EH (cell line): ENCODE measurements at places on chromosomes 6 and 20.

- DNase-seq, result peak; percentile 92
Observed at GRCh38 chr6:100084316-100084990, 90.4 kb upstream of the MCHR2 start.

- DNase-seq, result peak; percentile 19
Observed at GRCh38 chr20:43458422-43458924, 777 bp downstream of the SRSF6 start.

GRCh38 chr6:108846628-108847027 lies 1.6 kb upstream of the ARMC2 start:
- DNase-seq, result no peak

- DNase-seq, result no peak
Observed at GRCh38 chr6:138063726-138064125, 43.5 kb downstream of the PERP start.

GRCh38 chr6:18931086-18931485 lies 543.9 kb downstream of the RNF144B start:
- DNase-seq, result no peak

DNA sequence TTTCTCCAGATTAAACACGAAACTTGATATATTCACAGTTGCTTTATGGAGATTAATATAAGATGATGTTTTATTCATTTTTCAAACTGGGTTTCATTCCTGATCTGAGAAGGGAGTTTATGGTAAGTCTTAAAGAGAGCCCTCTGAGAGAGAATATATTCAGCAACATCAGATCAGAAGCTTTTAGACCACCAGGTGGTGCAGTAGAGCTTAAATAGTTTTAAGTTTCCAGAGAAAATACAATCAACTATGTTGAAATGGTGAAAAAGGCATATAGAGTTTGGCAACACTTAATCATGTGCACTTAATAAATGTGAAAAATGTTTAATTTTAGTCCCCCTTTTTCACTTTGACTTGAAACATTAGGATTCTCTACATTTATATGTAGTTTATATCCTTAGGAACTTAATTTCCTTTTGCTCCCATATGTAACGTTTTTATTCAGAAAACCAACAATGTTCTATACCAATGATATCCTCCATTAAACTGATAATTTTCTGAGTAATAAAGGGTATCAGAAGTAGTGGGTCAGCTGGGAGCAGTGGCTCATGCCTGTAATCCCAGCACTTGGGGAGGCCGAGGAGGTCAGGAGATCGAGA lies 86.4 kb upstream of the CLDN20 start:
- DNase-seq, result peak; percentile 73

DNA sequence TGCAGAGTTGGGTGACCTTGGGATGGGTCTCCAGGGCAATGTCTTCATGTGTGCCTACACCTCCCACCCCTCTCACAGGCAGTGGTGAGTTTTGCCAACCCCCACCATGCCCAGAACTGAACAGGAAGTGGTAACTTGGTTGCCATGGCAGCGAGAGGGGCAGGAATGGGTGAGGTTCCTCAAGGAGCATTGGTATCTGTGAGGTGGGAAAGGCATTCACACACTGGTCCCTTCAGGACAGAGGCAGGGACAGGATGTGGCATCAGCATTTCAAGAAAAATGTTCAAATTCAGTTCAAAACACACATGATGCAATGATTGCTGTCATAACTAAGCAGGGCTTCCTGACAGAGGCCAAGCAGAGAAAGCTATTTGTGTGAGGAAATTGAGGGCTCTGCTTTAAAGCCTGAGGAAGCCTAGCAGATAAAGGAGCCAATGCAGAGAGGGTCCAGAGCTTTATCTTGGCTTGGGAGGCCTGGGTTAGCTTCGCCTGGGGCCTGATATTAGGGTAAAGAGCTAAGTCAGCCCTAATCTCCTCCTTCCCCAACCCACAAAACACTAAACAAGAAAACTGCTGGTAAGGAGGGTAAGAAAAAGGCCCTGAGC lies 551 bp downstream of the TREML2 start:
- DNase-seq, result peak; percentile 41

DNA sequence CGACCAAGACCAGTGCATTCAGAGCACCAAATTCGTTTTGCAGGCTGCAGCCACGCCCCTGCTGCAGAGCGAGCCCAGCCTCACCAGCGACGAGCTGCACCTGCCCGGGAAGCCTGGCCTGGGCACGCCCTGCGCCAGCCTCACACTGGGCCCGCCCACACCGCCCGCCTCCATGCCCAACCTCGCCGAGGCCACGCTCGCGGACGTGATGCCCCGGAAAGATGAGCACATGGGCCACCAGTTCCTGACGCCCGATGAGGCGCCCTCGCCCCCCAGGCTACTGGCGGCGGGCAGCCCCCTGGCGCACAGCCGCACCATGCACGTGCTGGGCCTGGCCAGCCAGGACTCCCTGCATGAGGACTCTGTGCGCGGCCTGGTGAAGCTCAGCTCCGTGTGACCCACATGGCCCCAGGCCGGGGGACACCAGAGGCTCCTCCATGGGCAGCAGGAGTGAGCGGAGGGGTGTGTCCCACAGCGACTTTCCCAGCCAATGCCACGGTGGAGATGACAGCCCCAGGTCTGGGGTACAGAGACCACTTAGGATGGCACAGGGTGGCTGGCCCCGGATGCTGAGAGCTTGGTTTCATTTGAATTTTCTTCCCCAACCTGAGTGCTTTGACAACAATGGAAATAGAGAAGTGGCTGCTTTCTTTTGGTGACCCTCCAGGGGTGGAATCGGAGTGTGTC lies 150.2 kb upstream of the SNX9 start:
- DNase-seq, result no peak

- DNase-seq, result peak; percentile 48
Observed at GRCh38 chr6:83429857-83430610, 817 bp downstream of the ME1 start.

DNA sequence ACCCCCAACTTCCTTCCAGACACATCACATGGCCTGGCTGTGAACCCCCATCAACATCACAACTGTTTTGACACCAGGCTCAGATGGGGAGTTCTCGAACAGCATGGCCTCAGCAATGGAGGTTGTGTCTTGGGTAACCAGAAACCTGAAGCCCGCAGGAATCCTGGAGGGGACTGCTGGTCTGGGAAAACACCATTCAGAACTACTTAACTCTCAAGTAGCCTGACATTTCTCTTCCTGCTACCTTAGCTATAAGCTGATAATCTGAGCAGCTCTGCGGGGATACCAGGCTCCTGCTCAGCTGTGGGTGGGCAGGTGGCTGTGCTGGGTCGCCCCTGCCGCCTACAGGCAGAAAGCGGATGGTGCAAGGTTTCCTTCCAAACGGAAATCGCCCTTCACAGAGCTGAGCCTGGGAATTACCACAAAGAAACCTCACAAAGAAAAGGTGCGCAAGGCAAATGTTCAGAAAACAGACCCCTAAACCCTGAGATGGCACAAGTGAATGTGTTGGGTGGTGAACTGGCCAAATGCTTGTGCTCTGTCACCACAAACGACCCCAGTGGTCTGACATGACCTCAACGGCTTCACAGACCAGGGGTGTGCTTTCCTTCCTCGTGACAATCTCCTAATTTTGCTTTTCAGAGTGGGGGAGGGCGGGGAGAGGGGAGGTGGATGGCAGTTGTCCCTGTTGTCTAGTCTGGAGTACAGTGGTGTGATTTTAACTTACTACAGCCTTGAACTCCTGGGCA lies 29.5 kb downstream of the SNX5 start:
- peak; percentile 73 for DNase-seq

GRCh38 chr6:81002126-81002525 lies 750.4 kb downstream of the TENT5A start:
- DNase-seq, result peak; percentile 18

DNA sequence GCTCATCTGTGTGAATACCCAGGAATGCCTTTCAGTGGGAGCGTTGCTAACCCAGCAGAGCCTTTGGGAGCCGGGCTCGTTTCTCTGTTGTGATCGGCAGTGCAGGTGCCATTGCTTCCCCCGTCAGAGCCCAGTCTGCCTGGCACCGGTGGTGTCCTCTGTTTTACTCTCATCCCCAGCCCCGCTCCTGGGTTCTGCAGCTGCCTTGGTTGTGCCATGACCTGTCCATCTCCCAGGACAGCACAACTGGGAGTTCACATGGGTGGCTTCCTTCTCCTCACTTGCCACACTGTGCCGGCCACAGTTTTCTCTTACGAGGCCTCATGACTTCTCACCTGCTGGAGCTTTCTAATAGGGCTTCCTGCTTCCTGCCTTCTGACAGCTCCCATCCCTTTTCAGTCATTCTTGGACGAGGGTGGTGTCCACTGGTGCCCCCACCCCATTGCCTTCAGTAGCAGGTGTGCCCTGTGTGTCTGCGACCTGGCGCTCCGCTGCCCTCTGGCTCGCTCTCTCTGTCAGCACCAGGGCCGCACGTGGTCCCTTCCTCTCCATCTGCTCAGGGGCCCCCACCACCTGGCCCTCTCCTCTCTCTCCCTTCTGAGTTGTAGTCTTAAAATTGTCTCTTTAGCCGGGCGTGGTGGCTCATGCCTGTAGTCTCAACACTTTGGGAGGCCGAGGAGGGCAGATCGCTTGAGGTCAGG lies 110.9 kb downstream of the RPP40 start:
- DNase-seq, result no peak

DNA sequence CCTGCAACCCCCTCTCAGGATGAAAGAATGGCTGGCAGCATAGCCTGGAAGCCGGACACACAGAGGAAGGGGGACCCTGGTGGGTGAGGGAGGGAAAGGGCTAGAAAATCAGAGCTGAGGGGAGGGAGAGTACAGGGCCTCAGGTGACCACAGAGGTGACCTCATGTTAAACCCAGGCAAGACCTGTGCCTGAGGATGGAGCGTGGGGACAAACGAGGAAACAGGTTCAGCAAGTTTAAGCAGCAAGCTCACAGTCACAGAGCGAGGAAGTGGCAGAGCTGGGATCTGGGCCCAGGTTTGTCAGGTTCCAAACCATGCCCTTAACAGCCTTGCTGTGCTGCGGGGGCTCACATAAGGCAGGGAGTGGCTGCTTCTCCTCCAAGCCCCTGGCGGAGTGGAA lies 4.0 kb upstream of the BPI start:
- DNase-seq, result no peak

DNA sequence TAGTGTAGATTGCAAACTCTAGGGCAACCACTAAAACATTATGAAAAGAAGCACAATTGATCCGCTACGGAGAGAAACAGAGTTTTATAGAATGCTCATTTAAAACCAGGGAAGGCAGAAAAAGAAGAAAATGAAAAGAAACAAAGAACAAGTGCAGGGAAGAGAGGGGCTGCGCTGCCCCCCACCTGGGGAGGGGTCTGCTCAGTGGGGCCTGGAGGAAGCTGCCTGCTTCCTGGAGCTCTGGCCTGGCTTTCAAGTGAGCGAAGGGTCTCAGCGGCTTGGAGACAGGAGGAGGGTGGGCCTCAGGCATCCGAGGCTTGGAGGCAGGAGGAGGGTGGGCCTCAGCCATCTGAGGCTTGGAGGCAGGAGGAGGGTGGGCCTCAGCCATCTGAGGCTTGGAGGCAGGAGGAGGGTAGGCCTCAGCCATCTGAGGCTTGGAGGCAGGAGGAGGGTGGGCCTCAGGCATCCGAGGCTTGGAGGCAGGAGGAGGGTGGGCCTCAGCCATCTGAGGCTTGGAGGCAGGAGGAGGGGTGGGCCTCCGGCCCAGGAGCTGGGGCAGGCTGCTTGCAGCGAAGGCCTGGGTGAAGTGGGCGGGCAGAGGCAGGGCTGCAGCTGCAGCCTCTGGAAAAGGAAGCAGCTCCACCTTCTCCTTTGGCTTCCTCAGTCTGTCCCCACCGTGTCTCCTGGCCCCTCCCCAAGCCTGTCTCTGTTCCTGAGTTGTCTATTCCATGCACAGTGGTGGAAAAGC lies 406.3 kb downstream of the TAF4 start:
- no peak for DNase-seq

DNA sequence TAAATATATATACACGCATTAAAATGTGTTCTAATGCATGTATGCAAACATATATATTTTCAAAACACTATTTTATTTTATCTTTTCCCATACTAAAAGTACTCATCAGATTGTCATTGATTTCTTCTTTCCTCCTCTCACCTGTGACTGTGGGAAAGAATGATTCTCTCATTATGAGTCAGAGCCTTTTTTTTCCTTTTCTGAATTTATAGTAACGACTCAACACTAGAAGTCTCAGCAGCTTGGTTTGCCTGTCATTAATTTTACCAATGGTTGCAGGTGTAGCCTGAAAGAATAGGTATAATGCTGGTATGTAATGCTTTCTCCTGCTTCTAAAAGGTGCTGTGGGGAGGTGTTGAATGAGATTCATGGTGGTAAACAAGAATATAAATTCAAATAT lies 328.7 kb downstream of the UTRN start:
- no peak for DNase-seq

DNA sequence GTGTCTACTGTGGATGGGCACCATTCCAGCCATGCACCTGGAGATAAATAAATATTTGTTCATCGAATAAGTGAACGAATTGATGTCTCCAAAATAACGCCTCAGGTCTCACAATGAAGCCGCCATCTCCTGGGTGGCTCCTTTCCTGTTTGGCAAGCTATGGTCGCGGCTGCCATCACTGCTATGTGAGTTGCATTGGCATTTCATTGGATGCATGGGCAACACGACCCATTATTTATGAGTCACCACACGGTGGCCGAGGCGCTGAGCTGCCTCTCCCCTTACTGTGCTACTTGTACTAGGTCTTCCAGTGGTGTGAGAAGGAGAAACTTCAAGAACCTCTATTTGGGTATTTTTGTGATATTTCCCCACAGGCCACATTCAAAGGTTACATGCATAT lies 21.3 kb upstream of the PDE10A start:
- DNase-seq, result no peak

- peak; percentile 57 for DNase-seq
Observed at GRCh38 chr6:32854376-32855178, 585 bp downstream of the PSMB9 start.

DNA sequence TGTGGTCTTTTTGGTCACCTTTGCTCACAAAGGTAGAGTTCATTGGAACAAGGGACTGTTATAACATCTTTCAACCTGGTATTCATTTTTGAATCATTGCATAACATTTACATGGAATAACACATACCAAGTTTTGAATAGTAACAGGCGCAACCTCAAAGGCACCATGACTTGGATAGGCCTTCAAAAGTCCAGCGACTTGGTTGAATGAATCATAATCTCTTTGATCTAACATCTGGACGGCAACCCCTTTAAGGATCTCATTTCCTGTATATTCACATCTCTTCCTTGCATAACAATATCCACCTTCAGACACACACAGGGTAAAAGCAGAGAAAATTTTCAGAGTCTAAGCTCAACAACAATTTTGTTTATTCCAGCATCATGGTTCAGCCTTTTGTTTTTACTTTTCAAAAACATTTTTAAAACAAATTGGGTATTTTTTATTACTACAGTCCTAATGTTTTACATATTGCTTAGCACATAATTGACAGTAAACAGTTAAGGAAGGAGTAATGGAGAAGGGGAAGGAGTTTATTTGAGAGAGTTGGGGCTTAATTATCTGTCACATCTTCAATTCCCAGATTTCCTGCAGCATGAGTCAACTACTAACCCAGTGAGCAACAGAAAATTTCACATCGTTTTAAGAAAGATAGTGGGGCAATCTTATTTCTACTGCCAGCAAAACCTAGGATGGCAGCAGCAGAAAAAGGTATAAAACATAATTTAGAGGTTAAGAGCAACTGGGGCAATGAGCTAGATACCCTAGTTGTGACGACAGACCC lies 41.8 kb upstream of the F13A1 start:
- no peak for DNase-seq

- DNase-seq, result peak; percentile 48
Observed at GRCh38 chr20:63830841-63831588, at the start of gene ZBTB46. ZBTB46 (minus strand) TSS chr20:63831264; CDS start chr20:63790757, 40,507 bp downstream.
